ENCODE measurements at places on chromosomes 11 and 22.

GRCh38 chr22:17121233-17122195, at the start of gene TMEM121B:
Gene TMEM121B, minus strand, starts transcription at chr22:17121360. Its CDS starts 233 bp downstream, at chr22:17121127.
- no peak for DNase-seq

- DNase-seq = no peak
Observed at GRCh38 chr22:22820076-22820475, 67.5 kb upstream of the IGLL5 start.

- DNase-seq = no peak
Observed at GRCh38 chr11:133399855-133400625, 132.3 kb downstream of the OPCML start.

DNA sequence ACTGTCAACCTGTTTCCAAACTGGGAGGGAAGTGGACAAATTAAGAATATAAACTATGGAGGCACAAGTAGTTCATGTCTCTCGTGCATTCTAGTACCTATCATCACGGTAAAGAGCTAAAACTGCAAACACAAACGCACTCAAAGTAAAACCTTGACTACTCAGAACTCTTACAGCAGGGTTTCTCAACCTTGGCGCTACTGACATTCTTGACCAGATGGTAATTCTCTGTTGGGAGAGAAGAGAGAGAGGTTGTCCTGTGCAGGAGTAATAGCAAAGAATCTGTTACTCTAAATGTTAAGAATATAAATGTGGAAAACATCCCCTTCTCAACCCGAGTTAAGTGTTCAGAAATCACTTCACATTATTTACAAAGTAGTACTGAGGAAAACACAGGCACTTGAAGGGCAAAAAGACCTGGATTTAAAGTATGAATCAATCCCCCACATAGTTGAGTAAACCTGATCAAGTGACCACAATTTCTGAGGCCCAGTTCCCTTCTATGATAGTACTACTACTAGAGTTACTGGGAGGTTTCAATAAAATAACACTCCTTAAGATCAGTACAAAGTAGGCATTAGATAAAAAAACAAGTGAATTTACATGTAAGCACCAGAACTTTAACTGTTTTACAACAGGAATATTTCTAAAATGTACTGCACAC, 73.1 kb upstream of the ARHGAP32 start:
- no peak for DNase-seq

DNA sequence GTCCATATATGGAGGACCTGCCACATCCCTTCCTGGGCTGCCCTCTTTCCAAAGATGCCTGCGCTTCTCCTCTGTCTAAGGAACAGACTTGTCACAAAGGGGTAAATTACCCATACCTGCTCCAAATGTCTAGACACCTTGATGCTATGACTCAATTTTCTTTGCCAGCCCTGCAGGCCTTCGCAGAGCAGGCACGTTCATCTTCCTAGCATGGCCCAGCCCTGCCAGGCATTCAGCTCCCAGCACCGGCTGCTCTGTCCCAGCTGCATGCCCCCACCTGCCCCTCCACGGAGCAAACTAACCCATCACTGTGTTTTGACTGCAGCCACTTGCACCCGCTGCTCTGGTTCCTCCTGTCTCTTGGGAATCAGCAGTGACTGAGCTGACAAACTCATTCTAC, 526.1 kb downstream of the MIAT start:
- no peak for DNase-seq

DNA sequence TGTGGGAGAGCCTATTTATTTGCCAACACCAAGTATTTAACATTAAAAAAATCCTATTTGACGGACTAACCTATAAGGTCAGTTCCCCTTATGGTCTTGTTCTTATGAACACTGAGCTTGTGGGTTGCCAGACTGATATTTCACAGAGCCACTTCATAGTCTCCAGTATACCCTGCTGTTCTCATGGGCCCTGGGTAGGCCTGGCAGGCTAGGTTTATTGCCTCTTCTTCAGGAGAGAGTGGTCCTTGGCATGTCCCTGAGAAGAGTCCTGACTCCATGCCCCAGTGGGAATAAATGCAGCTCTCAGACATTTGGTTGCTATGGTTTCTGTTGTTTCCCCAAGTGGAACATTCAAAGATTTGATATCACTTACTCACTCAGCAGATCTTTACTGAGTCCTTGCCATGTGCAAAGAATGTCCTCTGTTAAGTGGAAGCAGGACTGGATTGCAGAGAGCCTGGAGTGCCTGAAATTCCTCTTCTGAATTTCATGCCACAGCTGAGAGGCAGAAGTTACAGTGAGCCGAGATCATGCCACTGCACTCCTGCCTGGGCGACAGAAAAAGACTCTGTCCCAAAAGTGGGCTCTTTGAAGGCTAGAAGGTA, 15.7 kb downstream of the SLC5A1 start:
- DNase-seq = no peak

- DNase-seq = no peak
Observed at GRCh38 chr11:102407901-102408300, 44.7 kb downstream of the TMEM123 start.

- no peak for DNase-seq
Observed at GRCh38 chr11:36270701-36271100, 18.5 kb downstream of the COMMD9 start.

DNA sequence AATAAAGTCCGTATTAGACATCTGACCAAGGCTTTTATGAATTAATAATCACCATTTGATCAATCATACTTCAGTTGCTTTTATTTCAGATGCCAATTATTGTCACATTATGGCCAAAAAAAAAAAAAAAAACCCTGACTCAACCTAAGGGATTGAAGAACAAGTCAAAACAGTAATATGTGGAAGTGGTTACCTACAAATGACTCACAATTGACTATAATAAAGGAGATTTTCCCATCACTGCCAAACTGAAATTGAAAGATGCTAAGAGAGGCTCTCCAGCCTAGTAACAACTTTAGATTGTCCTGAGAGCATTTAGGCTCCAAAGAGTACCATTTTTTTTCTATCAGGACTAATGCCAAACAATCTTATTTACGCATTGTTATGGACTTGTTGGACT, 35.2 kb downstream of the SOX6 start:
- no peak for DNase-seq

- no peak for DNase-seq
Observed at GRCh38 chr11:128837627-128838026, 29.5 kb downstream of the KCNJ1 start.

- DNase-seq = peak; percentile 78
Observed at GRCh38 chr11:74311352-74311926, at the start of gene P4HA3. Gene P4HA3, minus strand, starts transcription at chr11:74311640. Its CDS starts 29 bp downstream, at chr11:74311611.

- no peak for DNase-seq
Observed at GRCh38 chr11:46601129-46601528, 7.3 kb upstream of the AMBRA1 start.

GRCh38 chr22:49226096-49226495, 601.6 kb downstream of the BRD1 start:
- DNase-seq = no peak

DNA sequence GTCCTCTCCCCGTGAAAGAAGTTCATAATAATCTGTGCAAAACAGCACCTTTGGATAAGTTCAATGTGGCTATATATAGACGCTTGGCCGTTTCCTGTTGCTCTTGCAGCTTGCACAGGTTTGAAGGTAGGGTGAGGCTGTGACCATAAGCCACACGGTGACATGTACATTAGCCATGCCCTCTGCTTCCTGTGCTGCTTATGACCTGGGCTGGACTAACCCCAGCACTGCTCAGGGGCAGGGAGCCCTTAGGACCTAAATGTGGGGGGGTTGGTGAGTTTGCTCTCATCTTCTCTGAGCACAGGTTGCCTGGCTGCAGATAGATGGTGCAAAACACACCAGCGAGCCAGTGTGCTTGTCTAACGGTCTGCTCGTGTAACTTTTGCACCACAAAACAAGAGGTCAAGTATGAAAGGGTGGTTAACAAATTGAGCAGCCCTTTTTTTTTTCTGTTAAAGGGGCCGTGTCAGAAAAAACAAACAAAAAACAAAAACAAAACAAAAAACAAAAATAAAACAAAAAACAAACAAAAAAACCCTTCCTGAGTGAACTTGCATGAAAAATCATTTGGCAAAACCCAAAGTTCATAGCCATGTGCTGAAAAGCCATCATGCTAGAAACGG, 37.3 kb downstream of the FLI1 start:
- DNase-seq = no peak

GRCh38 chr11:8658321-8659057, 24.0 kb downstream of the TRIM66 start:
- no peak for DNase-seq

- no peak for DNase-seq
Observed at GRCh38 chr11:118109231-118109630, 22.5 kb upstream of the SMIM35 start.

DNA sequence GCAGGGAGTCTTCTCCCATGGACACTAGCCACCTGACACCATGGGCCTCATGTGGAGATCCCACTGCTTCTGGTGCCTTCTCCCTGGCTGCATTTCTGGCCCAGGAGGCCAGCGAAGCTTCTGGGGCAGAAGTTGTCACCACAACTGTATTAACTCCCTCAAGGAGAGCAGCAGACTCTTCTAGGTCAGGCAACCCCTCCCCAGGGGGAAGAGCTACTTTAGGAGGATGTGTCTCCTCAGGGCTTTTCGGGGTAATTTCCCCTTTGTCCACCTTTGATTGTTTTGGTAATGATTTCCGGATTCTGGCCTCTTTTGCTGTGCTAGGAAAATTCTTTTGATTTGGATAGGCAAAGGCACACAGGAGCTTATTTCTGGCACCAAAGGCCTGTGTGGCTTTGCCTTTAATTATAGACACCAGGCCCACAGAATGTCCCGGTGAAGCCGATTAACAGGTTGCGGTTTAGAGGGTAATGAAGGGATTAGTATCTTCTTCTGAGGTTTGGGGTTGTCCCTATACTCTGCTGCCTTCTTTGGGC, 8.9 kb upstream of the UCP2 start:
- DNase-seq = no peak

- DNase-seq = no peak
Observed at GRCh38 chr11:71119656-71120269, 132.6 kb downstream of the SHANK2 start.

DNA sequence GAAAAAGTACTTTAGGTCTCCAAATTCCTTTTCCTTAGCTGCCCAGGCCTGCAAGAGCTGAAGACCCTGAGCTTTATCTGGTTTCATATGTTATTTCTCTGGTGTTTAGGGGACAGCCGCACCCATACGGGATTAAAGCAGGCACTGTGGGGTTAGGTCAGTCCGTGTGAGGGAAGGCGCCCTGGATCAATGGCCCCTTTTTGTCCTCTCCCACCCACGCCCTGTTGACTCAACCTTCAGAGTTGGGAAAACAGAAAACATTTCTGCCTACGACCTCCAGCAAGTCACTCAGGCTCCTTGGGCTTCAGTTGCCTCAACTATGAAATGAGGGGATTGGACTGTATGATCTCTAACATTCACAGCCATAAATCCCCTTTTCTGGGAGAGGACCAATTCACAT, 55.2 kb upstream of the BARX2 start:
- no peak for DNase-seq

DNA sequence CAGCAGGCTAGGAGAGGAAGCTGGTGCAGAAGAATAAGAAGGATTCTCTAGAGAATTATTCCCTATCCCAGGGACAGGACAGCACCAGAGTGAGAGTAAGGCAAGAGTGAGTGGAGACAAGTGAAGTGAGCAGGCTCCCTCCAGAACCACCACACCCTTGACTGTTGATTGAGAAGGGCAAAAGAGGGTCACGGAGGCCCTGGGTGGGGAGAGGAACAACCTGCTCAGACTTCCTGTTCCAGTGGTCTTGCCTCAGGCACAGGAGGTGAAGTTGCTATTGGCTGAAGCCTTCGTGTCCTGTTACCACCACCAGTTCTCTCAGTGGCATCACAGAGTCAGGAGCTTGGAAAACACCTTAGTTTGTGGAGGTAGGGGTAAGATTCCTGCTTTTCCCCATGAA, 51.7 kb upstream of the CCDC89 start:
- no peak for DNase-seq

DNA sequence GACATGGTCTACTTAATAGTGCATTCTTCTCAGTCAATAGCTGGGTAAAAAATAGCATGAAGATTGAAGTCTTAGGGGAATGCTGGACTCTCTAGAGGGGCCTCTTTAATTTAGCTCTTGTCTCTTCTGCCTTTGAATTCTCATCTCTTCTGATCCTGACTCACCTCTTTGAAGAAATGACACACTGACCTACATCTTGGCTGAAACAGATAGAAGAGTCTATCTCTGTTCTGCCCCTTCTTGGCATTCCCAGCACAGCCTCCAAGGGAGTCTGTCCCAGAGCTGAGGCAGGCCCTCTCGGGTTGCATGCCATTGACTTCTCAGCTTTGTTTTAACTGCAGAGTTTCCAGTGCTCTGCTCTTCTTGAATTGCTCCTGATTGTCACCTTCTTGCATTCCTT, 55.7 kb downstream of the PTPRJ start:
- DNase-seq = no peak

GRCh38 chr11:122697636-122698167, 42.2 kb downstream of the UBASH3B start:
- no peak for DNase-seq

DNA sequence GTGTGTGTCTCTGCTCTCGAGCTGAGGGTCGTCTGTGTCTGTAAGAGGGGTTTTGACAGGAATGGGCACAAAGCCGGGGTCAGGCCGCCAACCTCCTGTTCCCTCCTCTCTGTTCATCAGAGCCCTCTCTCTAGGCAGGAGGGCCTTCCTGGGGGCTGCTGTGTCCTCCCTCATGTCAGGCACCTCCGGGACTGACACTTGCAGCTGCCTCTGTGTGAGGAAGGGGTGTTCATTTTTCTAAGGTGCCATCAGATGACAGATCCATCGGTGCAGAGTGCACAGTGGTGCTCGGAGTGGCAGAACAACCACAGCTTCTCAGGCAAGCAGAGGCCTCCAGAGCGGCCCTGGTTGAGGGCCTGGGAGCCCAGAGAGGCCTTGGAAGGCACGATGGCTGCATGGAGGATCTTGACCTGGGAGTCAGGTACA, 265.4 kb upstream of the B3GAT1 start:
- DNase-seq = no peak

GRCh38 chr11:26841818-26842473, 120.1 kb upstream of the SLC5A12 start:
- no peak for DNase-seq

DNA sequence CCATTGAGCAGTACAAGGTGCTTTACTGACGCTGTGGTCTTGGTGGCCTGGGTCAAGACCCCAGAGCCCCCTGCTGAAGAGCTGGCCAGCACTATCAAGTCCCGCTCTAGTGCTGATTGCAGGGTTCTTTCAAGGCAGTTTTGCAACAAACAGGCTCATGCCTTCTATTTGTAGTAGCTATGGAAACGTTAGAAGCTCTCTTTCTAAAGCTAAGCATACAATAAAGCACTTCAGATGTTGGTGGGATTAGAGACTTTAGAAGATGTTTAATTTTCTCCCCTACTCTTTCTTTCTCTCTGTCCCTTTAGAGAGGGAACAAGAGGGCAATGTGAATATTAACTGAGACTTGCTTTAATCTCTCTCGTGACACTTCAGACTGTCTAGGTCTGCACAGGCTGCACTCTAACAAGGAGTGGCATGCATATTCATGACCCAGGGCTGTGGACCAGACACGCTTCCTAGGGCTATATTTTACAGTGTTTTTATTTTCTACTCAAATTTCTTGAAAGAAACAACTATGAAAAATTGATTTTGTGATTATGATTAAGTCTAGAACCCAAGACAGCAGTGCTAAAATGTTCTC, 138.6 kb downstream of the WNT7B start:
- no peak for DNase-seq

- no peak for DNase-seq
Observed at GRCh38 chr22:43446037-43446803, 34.4 kb downstream of the MPPED1 start.
